Breast epithelium (tissue), 4 donors: ENCODE measurements at places on chromosomes 2 and 18. TPM values are rescaled to one million over a fixed set of nuclear protein-coding genes. Genes with fewer than 3 reads are reported as not detected.

RAB6D gene
- not detected for total RNA-seq

CYS1 gene
- total RNA-seq = 1.6 TPM

MYOM1 gene
- total RNA-seq = 5.9 TPM

- DNase-seq = no peak
These were observed 20.1 kb downstream of the CEP68 start for GRCh38 chr2:65076345-65076710.

DYNAP gene
- not detected for total RNA-seq

DNA sequence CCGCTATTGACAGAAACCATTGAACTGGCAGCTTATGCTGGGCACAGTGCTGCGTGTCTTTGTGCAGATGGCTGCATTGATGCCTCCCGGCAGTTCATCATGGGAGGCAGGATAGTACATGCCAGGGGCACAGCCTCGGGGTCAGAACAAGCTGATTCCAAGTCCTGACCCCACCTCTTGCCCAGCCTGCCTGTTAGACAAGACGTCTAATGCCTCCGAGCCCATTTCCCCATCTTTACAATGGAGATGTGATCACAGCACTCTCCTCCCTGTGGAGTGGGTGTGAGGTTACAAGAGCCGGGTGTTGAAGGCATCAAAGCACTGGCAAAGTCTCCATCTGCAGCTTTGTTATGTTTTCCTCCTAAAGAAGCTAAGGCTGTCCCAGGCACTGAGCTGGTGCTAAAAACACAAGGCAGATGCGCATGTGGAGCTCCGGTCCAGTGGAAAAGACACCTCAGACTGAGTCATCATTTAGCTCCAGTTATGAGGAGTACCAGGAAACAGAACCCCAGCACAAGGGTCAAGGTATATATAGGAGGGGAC lies 125.7 kb upstream of the EPAS1 start:
- no peak for DNase-seq

DNA sequence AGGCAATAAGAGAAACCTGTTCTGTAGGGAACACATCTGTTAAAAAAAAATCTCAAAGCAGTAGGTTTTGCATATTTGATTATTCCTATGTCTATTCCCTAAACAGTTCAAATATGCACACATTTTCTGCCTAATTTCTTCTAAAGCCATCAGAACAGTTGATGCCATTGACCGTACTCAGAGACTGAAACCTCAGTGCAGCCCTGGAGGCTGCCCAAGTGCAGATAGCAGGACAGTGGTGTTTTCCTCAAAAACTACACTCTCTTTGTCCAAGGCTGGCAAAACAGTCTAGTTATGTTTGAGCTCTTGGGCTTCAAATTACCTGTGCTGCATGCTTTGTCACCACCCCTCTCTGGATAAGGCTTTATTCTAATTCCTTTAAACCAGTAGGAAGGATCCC lies 23.3 kb upstream of the NFE2L2 start:
- DNase-seq = no peak

GRCh38 chr2:21972586-21972985 lies 848.8 kb downstream of the TDRD15 start:
- DNase-seq = no peak

GRCh38 chr2:230900336-230900995 lies 24.6 kb downstream of the GPR55 start:
- no peak for DNase-seq

DNA sequence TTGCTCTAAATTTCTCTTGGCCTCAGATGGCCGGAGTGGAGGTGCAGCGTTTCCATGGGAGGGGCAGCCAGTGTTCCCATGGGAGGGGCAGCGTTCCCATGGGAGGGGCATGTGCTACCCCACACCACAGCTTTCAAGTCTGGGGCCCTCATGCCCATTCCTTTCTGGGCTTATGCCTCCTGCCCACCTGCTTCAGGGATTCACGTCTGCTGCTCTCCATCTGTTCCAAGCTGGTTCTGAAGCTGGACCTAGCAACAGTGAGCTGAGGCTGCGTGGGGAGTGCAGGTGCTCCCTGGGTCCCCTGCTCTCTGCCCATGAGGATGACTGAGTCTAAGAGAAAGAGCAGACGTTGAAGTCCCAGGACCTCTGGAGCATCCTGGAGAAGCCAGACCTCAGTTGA lies 243.1 kb upstream of the PXDN start:
- DNase-seq = no peak

TMEM37 gene
- total RNA-seq = 43.2 TPM

GRCh38 chr2:39723497-39723896 lies 55.6 kb downstream of the THUMPD2 start:
- no peak for DNase-seq

ADCYAP1 gene
- 1.2 TPM for total RNA-seq

DNA sequence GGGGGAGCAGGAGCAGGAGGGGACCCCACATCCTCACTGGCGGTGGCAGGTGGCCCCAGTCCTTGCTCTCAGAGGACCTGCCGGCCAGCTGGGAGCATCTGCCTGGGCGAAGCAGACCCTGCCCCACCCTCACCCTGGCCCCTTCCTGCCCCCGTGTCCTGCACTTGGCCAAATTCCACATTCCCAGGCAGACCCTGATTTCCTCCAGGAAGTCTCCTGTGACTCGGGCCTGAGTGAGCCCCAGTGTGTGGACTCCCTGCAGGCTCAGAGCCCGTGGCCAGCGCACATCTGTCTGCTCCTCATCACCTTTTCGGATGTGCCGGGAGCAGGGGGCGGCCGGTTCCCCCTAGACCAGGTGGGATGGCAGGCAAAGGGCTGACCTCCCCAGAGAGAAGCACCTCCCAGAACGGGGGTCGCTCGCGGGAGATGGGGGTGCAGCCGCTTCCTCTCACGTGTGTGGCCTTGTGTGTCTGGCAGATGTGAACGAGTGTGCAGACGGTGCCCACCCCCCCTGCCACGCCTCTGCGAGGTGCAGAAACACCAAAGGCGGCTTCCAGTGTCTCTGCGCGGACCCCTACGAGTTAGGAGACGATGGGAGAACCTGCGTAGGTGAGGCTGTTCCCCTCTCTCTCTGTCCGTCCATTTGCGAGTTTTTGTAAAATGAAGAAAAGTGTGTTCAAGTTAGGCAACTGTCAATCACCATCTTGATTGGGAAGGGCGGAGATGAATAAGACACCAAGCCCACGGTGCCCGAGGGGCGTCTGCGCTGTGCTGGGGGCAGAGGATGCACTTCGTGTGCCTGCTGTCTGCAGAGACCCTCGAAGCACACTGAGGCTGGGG lies 90.4 kb downstream of the TPO start:
- no peak for DNase-seq

DNA sequence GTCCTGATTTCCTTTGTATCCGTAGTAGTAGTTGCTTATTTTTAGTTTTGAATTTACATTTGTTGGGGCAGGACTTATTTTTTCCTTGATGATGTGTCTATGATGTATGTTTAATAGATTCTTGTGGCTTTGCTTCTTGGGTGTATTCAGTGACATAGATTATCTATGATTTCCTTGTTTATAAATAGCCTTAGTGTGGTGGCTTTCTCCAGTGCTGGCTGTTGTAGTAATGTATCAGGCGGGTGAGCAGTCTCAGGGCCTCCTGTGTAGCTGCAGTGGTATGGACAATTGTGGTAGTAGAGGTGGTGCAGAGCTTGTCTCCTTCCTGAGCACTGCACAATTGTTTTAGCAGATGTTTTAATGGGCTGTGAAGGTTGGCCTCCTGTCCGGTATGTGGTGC lies 60.5 kb downstream of the SMCHD1 start:
- no peak for DNase-seq

DNA sequence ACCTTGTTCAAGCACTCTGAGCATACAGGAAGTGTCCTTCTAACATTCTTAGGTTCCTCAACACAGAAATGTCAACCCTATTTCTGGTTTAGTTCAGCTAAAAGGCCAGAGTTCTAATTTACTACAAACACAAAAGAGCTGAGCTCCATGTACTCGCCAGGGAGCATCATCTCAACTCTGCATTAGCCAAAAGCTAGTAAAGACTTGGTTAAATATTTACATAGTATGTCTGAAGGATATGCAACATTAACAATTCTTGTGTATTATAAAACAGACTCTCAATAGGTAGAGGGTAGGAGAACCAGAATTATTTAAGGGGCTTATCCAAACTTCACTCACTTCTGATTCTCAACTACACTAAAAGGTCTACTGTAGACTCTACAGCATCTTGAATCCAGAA lies 154.6 kb downstream of the THADA start:
- no peak for DNase-seq

DNA sequence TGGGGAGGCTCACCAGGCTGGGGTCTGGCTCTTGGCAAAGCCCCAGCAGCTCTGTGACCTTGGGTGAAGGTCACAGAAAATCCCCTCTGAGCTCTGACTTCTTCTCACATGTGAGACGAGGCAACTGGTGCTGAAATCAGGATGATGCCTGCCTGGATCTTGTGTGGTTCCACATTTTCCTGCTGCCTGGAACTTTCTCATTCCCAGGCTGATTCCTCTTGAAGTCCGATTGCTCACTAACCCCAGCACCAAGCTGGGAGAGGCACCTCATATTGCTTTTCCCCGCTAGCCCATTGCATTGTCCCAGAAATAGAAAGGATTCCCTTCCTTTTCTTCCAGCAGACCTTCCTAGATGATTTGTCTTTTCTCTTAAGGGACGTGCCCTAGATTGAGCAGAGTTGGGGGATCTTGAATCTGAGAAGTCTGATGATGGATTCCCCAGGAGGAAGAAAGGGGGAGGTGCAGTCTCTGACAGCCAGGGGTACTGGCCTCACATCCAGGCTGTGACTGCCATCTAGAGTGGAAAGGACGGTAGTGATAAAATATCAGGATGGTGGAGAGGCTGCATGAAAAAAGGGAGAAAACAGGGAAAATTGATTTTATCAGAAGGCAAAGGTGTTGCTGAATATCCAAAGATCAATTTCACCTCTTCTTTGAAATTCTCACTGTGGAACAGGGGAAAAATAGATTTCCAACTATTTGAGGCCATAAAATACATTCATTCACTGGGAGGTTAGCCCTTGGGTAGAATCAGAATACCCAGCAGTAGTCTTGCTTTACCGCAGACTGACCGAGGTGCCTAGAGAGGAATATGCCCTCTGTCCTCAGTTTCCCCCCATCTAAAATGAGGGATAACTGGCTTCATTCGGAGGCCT lies 96.3 kb downstream of the FAM210A start:
- DNase-seq = peak; percentile 31

DNA sequence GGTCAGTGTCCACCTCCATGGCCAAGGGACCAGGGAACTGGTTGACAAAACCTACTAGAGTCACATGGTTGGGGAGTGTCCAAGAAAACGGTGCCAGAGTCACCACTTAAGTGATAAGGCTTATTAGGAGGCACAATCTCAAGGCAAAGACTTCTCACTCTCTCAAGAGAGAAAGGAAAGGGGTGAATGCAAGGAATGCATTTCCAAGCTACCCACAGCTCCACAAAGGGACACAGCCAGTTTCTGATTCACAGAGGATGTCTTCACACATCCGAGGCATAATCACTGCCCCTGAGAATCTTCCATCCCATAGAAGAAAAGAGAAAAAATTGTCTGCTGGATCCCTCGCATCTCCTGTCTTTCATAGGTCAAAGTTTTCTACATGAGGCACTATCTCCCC lies 269.3 kb downstream of the TNS1 start:
- DNase-seq = peak; percentile 7

GRCh38 chr2:219576505-219577388 lies 4.6 kb downstream of the INHA start:
- no peak for DNase-seq

SCN1A gene
- not detected for total RNA-seq

- DNase-seq = no peak
These were observed 304.3 kb upstream of the CNTNAP5 start for GRCh38 chr2:123720760-123721159.

- DNase-seq = no peak
These were observed 949 bp upstream of the MYL12B start for GRCh38 chr18:3260995-3261372.

GRCh38 chr2:160324917-160325316 lies 124.8 kb upstream of the ITGB6 start:
- no peak for DNase-seq

DNA sequence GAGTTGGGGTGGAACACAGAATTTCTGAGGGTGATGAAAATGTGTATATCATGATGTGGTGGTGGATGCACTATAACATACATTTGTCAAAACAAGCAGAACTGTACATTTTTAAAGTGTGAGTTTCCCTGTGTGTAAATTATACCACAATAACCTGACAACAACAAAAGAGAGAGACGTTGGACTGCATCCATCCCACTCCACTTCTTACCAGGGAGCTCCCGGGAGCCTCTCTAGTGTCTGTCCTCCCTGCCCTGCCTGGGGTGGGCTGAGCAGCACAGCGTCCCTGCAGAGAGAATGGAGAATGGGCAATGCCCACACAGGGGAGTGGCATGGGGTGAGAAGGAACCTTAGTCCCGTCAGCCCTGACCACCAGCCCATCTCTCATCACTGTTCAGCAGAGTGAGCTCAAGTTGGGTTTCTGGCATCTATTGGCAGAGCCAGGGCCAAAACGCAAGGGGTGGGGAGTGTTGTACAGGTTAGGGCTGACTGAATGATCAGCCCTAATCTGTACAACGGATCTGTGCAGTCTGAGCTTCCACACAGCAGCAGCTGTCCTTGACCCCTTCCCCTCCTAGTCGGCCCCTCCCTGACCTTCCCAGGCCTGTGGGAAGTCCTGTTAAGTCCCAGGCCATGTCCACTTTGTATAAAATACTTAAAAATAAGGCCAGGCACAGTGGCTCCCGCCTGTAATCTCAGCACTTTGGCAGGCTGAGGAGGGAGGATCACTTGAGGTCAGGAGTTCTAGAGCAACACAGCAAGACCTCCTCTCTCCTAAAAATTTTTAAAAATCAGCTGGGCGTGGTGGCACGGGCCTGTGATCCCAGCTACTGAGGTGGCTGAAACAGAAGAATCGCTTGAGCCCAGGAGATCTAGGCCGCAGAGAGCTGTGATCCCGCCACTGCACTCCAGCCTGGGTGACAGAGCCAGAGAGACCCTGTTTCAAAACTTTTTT lies 3.3 kb upstream of the PROC start:
- no peak for DNase-seq

DNA sequence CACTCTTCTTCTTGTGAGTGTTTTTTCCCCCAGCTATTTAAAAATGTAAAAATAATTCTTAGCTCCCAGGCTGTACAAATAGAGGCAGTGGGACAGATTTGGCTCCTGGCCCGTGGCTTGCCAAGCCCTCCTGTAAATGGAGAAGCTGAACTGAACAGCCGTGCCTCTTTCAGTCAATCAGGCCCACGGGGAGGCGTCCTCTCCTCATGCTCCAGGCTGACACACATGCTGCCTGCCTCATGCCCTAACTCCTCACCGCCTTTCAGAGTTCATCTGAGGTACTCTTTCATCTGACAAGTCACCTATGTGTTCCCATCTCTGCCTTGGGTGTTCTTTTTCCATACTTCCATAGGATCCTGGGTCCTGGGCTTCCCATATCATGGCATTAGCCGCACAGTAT lies 58.9 kb downstream of the BMP10 start:
- DNase-seq = no peak

DNA sequence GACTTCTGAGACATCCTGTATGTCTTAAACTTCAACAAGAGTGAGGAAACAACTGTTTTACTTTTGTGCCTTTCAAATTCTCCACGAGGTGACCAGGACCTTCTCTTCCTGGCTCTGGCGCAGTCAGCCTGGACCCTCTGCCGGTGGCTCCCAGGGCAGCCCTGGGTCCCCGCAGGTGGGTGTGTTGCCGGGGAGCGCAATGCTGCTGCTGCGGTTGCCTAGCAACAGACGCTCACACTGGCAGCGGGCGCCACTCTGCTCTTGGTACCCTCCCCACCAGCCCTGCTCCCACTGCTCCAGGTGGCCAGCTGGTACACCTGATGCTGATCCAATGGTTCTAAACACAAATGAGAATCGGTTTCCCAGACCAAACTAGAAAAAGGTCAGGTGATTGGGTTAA lies 58.7 kb downstream of the GNAL start:
- no peak for DNase-seq

ARHGEF4 gene
- 10.1 TPM for total RNA-seq

DSC1 gene
- total RNA-seq = not detected

- no peak for DNase-seq
These were observed 149.3 kb downstream of the CSRNP3 start for GRCh38 chr2:165618806-165619205.
